ENCODE measurements at places on chromosomes 16 and 17. TPM values are rescaled to one million over a fixed set of nuclear protein-coding genes. Genes with fewer than 3 reads are reported as not detected.

Gene CA7
- total RNA-seq: not detected

DNA sequence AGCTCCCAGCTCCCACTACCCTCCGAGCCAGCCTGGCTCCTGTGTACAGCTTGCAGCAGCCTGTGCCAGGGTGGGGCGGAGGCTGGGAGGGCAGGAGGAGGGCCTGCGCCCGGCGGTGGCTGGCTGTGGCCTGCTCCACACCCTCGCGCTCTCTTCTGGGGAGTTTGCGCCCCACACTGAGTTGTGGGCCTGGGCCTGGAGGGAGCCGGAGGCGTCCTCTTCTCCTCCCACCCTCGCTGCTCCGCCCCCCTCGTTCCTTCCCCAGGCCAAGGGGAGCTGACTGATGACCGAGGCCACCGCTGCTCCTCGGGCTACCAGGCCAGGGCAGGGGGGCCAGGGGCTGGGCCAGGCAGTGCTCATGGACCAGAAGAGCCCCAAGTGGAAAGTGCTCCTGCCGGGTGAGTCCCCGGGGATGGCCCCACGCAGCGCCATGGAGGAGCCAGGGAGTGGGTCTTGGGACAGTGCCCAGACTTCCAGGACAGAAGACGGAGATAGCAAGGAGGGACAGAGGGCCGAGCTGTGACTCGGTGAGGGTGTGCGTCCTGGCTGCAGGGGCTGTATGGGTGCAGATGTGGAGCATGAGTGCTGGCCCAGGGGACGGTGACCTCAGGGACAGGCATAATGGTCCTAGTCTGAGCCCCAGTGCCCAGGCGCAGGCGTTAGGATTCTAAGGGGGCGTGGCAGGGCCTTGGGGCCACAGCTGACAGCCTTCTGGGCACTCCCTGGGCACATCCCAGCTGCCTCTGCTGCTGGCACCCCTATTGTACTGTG, 242.1 kb upstream of the GSE1 start:
- DNase-seq: peak; percentile 87

DNA sequence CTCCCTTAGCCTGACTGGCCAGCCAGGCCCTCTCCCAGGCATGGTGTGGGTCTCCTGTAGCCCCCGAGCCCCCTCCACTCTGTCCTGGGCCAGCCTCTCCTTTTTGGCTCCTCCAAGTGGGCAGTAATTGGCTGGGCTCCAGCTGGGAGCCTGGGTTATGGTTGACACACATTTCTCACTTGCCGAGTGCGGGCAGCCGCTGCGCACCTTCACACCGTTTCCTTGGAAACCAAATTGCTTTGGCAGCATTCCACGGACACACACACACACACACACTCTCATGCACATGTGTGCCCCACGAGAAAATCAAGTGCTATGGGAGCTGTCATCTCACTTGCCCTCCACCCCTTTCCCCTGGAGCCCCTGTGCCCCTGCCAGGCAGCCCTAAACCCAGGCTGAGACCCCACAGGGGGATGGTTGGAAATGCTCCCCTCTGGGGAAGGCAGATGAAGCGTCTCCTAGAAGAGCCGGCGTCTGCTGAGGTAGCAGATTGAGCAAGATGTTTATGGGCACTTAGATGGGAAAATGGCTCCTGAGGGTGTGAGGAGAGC, 402.7 kb upstream of the TNRC6C start:
- no peak for DNase-seq

GRCh38 chr17:81238815-81239713, at the start of the genes NDUFAF8 and TEPSIN:
TSS of gene NDUFAF8 (plus strand) at chr17:81239318. CDS start at chr17:81239364, 46 bp downstream.
TSS of gene TEPSIN (minus strand) at chr17:81239055. CDS start at chr17:81239033, 22 bp downstream.
- peak; percentile 97 for DNase-seq

DNA sequence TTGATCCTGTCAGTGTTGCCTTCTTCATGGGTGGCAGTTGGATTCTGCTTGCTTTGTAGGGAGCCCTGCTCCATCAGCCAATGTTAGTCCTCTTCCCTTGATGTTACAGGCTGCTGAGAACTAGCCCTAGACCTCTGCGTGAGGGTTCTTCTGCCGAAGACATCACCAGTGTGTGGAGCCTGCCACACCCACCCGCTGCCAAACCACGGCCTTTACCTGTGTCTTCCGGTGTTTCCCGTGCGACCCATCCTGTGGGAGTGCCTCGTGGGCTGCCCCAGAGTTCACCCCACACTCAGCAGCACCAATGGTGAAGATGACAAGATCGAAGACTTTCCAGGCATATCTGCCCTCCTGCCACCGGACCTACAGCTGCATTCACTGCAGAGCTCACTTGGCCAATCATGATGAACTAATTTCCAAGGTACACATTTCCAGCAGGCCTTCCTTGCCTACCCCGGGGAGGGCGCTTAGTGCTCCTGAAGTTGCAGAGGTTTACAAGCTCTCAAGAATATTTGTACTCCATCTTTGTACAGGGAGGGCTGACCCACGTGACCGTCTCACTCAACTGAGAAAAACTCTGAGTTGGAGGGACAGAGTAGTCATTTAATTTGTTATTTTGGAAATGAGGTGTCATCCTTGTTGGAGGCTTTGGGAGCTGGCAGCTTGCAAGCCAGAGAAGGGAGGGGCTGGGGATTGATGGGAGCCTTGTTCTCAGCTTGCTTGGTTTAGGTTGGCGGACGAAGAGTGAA, 21.8 kb downstream of the YPEL2 start:
- no peak for DNase-seq

Gene ATP2A1
- total RNA-seq: 0.47 TPM

GRCh38 chr17:80049986-80050385, 13.5 kb downstream of the CCDC40 start:
- DNase-seq: peak; percentile 64

- DNase-seq: no peak
Observed at GRCh38 chr16:75727221-75727620, 931 bp upstream of the CPHXL start.

GRCh38 chr16:2398520-2398919, 30.7 kb upstream of the CCNF start:
- no peak for DNase-seq

Gene MT1A
- 16.1 TPM for total RNA-seq

DNA sequence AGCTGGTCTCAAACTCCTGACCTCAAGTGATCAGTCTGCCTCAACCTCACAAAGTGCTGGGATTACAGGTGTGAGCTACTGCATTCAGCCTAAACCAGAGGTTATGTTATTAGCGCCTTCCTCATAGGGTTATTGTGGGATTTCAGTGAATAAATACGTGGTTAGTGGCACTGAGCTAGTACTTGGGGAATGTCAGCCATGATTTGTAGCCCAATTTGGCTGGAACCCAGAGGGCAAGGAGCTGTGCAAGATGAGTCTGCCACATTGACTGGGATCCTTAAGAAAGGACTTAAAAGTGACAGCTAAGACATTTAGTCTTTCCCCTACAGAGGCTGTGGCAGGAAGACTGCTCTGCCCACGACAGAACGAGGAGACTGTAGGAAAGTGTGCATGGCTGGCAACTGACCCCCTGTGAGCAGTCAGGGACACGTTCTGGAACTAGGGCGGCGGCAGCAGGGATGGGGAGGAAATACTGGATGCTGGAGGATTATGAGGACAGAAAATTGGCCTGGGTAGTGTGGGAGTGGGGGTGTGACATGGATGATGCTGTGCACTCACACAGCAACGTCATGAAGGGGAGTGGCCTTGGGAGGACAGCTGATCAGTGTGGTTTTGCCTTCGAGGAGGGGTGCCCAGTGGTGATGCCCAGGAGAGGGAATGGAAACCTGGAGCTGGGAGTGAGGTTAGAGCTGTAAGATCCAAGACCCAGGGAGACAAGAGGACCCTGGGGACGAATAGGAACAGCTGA, 14.6 kb downstream of the ATP5PD start:
- DNase-seq: peak; percentile 62

Gene ESRP2
- total RNA-seq: 81.3 TPM

DNA sequence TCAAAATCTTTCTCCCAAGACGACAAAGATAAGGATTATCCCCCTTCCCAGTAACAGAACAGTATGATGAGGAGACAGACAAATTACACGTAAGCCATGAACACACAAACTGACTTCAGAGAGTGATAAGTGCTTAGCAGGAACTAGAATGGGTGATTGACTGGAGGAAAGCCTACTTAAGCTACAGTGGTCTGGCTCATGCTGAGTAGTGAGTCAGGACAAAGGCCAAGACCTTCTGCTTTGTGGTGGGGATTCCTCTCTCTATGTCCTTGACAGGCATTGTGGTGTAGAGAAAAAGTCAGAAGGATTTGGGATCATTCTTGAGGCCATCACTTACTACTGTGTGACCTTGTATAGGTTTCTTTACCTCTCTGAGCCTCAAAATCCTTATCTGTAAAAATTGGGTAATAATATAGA, 381.9 kb upstream of the CCL2 start:
- DNase-seq: no peak

- DNase-seq: no peak
Observed at GRCh38 chr17:77314601-77315000, 173.8 kb downstream of the SEC14L1 start.

- DNase-seq: peak; percentile 13
Observed at GRCh38 chr16:86227041-86227440, 283.3 kb upstream of the FOXF1 start.

GRCh38 chr17:42980766-42981397, 517 bp downstream of the RUNDC1 start:
- DNase-seq: peak; percentile 73

DNA sequence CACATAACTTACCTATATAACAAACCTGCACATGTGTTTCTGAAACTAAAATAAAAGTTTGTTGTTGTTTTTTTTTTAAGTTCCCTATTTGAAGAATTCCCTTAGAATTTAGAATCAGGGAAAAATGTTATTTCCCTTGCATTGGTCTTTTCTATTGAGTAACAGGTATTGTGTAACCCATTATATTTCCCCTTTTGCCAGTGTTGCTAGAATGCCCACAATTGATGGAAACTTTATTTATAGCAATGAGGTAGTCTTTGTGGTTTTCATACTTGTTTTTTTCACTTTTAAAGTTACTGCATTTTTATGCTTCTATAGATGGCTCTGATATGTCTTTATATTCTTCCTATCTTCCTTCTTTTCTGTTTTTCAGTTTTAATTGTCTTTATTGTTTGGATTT, 3.9 kb downstream of the NLRP1 start:
- DNase-seq: no peak

GRCh38 chr17:64497565-64498035, 746 bp upstream of the POLG2 start:
- DNase-seq: no peak

Gene HBA2
- 916 TPM for total RNA-seq

DNA sequence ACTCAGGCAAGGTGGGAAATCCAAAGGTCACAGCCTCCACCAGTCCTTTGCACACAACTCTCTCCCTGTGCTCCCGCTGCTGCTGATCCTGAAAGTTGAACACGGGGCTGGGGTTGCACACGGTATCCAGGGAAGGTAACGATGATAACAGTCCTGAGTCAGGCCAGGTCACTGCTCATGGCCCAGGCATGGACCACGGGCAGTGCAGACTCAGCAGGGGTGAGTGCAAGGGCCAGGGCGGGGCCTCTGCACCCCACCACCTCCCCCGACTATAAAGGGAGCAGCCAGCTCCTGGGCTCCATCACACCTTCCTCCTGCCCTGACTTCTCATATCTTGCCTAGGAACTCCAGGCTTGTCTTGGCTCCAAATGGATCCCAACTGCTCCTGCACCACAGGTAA, at the start of gene MT1B:
MT1B (plus strand) TSS at position 301 of the 400 bp plus-strand sequence; CDS start at position 369, 68 bp downstream.
- no peak for DNase-seq

- DNase-seq: peak; percentile 61
Observed at GRCh38 chr16:67389911-67390815, 3.1 kb downstream of the TPPP3 start.

DNA sequence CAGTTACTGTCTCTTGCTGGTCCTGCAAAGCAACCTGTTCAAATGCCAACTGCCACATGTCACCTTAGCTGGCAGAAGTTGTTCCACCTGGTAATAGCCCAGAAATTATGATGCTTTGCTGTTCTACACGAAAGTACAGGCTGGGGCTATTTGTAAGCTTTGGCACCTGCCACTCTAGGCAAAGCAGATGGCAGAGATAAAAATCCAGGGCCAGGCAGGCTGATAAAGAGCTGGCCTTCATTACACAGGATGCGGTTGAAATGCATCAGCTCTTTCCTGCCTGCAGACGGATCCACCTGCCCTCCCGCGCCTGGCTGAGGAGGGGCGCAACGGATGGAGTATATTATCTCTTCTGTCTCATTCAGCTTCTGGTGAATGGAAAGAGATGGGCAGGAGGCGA, 29.3 kb upstream of the KDM8 start:
- peak; percentile 37 for DNase-seq

Gene COG8
- 35.4 TPM for total RNA-seq

DNA sequence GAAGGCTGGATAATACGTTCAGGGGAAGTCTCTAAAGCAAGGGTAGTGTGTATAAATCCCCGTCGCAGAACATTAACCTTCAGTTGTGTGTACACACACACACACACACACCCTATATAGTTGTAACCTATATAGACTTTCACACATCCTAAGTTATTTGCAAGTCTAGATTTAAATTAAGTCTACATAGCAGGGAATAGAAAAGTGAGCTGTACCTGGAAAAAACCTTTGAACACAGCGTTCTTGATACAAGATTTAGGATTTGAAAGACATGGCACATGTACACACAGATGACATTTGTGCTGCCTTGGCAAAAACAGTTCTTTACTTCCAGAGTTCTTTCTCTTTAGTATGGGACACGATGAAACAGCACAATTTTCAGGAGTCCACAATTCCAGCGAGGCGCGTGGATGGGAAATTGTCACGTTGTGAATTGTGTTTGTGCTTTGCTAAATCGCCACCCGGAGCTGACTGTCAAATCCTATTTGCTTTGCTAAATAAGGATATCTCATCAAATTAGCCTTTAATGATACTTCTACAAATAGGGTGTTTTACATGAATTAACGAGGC, 233.9 kb downstream of the MRTFB start:
- no peak for DNase-seq

Gene HP
- 13.7 TPM for total RNA-seq

Gene LAT
- 20.1 TPM for total RNA-seq

Gene GLP2R
- total RNA-seq: 2.0 TPM

DNA sequence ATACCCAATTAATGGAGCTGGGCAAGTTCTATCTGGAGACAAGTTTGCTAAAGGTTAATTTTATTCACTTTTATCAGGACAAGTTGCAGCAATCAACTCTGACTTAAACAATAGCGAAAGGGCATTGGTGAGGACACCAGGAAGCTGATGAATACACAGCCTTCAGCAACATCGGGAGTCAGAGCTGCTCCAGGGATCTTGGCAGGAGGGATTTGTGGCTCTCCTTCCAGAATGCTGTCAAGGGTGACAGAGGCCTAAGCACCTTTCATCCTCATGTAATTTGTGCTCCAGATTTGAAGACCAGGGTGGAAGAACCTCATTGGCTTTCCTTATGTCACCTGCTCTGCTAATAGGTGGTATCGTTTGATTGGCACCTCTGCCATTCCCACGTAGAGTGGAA, 485.6 kb downstream of the NPIPA7 start:
- no peak for DNase-seq

DNA sequence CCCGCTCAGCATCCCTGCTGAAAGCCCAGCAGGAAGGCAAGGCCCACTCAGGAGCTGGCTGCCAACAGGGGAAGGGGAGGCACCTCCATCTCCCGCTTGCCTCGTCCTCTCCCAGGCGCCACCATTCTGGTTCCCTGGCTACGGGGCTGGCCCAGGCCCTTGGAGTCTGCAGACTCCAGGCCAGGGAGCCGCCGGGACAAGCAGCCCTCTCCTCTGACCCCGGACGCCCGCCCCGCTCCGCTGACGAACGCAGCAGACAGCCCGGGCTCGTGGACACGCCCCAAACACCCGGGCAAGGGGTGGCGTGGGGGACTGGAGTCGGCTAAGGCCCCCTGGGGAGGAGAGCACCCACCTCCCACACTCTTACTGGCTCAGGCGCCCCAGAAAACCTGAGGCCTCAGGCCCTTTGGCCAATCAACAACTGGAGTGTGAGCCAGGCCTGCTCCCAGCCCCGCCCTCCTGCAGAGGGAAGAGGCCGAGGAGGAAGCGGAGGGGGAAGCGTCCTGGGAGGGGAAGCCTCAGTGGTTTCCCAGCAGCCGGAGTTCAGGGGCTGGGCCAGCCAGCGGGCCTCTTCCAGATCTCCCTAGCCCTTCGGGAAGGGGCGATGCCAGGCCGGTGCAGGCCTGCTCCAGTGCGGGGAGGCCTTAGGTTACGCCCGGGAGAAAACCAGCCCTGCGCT, 4.2 kb downstream of the MNT start:
- DNase-seq: peak; percentile 96
